ENCODE measurements at places on chromosomes 12 and 14.

DNA sequence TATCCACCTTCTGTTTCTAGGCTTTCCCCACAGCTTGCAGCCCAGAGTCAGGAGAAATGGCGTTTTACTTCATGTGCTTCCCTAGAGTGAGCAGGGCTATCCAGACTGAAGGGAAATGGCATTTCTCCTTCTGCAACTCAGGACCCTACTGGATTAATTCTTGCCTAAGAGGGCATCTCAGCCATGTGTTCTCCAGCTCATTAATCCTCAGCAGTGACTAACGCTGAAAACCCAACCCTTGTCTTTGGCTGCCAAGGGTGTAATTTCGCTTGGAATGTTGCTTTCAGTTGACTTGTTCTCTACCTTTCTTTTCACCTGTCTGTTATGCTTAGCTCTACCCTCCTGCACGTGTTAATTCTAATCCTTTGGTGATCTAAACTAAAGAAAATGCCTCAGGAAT is 21.0 kb upstream of the EMP1 start:
- no peak for DNase-seq

DNA sequence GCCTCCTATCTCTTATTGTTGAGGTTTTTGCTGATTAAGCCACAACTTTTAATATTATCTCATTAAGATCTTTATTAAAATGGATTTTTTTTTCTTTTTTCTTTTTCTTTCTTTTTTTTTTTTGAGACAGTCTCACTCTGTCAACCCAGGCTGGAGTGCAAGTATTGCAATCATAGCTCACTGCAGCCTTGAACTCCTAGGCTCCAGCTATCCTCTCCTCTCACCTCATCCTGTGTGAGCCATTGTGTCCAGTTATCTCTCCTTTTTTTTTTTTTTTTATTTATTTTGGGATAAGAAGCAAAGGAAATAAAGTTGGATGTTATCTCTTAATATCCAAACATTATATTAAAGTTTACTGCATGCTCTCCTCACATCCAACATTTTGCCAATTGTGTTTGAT is 12.7 kb downstream of the VEZT start:
- DNase-seq, result no peak

DNA sequence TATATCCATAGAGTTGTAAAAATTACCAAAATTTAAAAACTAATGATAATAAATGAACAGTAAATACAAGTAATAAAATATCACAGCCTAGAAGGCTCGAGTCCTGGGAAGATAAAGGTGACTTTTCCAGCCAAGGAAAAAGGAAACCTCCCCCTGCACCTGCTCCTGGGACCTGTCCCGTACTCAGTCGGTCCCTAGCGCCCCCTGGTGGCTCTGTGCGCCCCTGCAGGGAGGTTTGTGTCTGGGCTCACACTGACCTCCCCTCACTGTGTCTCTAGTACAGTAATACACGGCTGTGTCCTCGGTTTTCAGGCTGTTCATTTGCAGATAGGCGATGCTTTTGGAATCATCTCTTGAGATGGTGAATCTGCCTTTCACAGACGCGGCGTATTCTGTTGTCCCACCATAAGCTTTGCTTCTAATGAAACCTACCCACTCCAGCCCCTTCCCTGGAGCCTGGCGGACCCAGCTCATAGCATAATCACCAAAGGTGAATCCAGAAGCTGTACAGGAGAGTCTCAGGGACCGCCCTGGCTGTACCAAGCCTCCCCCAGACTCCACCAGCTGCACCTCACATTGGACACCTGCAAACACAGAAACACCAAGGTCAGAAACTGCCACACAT is 1030.4 kb downstream of the TMEM121 start:
- DNase-seq, result peak; percentile 76

GRCh38 chr12:115660211-115660805 is 617.2 kb downstream of the MED13L start:
- DNase-seq, result no peak

DNA sequence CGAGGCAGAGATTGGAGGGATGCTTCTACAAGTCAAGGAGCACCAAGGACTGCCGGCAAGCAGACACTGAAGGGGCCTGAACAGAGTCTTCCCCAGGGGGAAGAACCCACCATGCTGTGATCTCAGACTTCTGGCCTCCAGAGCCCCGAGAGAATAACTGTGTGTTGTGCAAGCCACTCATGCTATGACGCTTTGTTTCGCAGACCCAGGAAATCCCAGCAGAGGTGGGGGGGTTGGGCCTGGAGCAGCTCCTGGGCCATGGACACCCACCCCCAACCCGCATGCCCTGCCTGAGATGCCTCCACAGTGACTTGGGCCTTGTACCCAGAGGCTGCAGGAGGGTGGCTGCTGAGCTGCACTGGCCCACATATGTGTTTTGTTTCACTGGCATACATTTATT is 31.2 kb downstream of the ARL6IP4 start:
- DNase-seq, result no peak

DNA sequence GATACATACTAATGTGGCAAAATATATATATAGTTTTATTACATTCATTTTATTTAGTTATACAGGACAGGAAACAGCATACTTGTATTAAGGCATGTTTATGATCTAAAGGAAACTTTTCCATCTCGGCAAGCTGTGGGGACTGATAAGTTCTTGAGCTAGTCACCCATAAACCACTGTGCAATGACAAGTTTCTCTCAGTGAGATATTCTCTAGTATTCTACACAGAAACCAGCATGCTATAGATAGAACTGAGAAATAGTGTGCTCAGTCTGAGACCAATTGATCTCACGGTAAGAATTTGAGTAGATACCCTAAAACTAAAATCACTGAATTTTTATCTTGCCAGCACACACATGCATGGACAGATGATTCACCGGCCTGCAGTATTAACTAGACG is 717.6 kb upstream of the NOVA1 start:
- no peak for DNase-seq

DNA sequence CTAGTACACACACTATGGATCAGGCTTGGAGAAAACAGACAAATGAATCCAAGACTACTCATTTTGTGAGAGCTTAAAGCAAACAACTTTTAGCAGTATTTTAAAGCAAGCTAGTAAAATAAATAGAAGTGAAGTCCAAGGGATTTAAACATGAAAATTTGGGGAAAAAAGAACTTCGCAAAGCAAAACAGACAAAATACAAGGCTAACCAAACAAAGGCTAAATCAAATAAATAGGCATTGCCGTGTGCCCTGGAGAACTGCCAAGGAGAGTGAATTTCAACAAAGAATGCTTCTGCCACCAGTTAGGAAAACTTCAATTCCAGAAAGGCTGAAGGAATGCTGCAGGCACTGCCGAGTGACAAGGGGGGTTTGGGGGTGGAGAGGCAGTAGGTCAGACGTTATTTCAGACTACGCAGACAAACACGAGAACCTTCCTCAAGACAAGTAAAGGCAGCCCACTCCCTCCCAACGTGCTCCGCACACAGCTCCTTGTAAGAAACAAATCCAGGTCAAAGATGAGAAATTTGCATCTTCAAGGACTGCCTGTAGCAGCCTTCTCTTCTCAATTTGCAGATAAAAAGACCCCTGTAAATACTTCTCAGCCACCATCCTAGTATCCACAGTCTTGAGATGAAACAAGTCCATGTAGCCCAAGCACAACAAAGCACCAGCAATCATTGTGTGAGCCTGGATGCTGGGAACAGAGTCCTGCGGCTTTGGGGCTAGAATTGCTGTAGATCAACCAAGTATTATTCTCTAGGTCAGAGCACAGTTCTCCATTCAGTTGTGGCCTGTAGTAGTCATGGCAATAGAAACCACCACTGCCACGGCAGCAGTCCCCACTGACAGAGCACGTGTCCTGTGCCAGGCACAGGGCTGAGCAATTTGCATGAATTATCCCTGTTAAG is 43.3 kb downstream of the EFCAB11 start:
- no peak for DNase-seq

GRCh38 chr14:30874999-30875787 is 834 bp downstream of the COCH start:
- no peak for DNase-seq

- no peak for DNase-seq
Measured at GRCh38 chr12:38949363-38949762, 44.0 kb upstream of the CPNE8 start.

DNA sequence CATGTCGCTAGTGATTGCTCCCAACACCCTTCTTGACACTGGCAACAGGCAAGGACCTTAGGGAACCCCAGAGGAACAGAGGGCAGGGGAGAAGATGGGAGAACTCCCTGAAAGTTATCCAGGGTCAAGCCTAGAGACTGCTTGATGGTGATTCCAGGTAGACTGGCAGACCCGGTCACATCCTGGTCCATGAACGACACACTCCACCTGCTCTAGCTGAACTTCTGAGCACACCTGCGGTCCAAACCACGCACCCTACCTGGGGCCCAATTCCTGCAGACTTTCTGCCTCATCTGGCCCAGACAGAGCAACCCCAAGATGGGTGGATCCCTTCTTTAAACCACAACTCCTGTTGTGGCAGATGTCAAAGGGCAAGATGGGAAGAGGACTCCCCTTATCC is 34.2 kb downstream of the NCKAP5L start:
- no peak for DNase-seq

- DNase-seq, result no peak
Measured at GRCh38 chr14:23181946-23182345, 1.5 kb downstream of the SLC7A8 start.

GRCh38 chr12:69042557-69042956 is 109.6 kb upstream of the CPM start:
- no peak for DNase-seq

DNA sequence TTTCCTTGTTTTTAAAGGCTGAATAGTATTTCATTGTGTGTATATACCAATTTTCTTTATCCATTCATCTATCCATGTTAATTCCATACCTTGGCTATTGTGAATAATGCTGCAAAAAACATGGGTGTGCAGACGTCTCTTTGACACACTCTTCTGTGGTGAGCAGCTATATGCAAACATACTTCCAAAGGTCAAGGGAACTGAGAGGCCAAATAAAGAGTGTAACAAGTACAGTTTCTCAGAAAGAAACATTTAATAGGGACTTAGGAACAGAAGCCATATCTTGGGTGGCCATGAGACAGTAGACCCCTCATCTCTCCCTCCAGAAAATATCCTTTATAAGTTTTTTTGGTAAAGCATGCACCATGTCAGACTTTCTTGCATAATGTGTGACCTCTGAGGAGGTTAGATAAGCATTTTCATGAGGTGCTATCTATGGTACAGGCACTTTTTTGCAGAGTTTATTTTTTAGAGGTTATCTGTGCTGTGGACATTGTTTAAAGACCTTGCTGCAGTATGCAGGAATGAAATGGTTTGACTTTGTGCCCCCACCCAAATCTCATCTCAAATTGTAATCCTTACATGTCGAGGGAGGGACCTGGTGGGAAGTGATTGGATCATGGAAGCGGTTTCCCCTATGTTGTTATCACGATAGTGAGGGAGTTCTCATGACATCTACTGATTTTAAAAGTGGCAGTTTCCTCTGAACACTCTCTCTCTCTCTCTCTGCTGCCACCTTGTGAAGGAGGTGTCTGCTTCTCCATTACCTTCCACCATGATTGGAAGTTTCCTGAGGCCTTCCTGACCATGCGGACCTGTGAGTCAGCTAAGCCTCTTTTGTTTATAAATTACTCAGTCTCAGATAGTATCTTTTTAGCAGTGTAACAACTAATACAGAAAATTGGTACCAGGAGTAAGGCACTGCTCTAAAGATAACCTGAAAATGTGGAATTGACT is 1202.3 kb downstream of the GALC start:
- no peak for DNase-seq

DNA sequence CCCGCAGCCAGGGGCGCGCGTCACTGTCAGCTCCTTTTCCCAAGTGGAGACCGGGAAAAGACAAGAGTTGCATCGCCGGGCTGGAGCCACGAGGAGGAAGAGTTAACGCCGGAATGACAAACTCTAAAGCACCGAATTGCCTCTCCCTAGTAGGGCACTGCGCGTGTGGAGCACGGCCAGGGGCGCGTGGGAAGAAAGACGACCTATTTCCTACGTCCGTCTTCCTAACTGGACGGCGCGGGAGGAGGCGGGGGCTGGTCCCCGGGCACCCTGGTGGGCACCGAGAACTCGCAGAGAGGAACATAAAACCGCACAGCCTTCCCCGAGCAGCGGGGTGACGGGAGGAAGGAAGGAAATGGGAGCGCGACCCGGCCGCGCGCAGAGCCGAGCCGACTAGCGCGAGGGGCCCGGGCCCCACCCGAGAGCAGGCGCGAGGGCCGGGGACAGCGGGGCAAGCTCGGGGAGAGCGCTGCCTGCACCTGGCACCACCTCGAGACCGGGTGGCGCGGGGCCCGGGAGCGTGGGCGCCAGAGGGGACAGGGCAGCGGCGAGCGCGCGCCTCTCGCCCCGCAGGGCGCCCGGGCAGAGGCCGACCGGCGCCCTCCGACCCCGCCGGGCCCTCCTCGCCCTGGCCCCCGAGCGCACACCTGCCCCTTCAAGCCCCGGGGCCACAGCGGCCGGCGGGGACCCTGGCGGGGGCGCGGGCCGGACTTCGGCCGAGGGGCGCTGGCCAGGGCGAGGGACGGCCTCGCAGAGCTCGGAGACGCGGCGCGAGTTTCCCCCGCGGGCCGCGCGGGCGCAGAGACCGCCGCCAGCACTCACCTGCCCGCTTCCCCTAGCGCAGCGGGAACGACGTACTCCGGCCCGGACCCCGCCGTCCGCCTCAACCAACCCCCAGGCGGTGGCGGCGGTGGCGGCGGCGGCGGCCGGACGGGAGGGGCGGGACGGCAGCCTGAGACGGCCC is at the start of gene SETD3:
Gene SETD3 (minus strand): TSS at position 954 of the 964 bp plus-strand sequence. CDS start 15,054 bp downstream, outside the sequence.
- no peak for DNase-seq

DNA sequence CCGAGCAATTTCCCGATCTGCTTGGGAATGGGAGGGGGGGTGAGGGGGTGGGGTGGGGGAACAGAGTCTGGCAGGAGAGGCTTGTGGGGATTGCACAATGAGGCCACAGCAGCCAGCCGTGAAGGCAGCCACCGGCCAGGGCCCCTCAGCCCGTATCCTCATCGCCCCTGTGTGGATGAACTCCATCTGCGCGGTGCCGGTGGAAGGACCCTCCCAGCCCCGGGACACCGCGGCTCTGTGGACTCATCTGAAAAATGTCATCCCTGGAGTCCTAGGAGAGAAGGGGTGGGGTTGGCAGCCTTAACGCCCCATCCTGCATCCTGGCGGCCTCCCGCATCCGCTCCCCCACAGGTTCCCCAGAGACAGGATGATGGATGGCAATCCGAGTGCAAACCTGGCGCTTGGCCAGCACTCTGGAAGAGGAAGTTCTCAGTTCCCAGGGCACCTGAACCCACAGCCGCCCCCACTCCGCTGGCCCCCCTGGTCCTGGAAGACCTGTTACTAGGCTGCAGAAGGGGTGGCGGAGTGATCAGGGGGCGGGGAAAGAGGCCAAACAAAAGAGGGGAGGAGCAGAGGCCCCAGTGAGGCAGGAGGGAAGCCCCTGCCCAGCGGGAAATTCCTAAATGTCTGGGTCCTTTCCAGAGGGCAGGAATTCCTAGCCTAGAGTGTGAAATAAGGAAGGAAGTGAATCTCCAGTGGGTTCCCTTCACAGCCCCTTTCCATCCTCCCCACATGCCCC is 1.2 kb upstream of the TNFAIP2 start:
- DNase-seq, result no peak

DNA sequence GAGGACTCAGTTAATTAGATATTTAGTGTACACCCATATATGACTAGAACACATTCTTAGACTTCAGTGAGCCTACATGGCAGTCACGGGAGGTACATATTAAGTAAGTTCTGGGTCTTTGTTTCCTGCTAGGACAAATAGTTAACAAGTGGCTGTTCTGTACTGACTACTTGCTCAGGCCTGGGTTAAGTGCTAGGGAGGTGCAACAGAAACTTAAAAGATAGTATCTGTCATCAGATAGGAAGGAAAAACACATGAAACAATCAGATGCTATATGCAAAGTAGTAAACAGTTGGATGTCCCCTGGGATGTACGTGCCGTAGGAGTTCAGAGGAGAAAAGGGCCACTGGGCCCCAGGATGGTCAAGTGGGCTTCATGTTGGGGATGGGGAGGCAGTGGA is 59.5 kb downstream of the SLC4A8 start:
- DNase-seq, result no peak

GRCh38 chr12:64099397-64099796 is 122.7 kb downstream of the KICS2 start:
- DNase-seq, result no peak

Data from stimulated activated CD4-positive, alpha-beta T cell treated with anti-CD3 and anti-CD28 coated beads, Interleukin-1b, Interleukin-23, amount 100 ng/mL, for 1 hour (primary cell).